ENCODE measurements at places on chromosomes 12 and 14.

DNA sequence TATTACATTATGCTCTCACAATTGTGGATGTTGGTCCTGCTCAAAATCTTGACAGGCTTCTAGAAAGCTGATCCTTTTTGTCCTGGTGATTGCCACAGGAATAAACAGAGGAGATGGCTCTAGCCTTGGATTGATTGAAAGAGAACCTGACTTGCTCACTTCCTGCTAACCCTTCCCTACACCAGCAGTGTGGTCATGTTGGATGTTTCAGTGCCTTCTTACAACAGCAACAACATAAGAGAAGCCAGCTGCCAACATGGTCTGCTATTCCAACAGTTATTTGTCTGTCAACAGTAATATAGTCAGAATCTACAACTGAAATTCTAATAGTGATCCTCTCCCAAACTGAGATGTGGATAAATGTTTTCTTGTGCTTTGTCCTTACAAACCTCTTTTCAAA lies 311.6 kb upstream of the DIO2 start:
- no peak for DNase-seq

GRCh38 chr14:89166633-89167032 lies 250.4 kb downstream of the FOXN3 start:
- no peak for DNase-seq

DNA sequence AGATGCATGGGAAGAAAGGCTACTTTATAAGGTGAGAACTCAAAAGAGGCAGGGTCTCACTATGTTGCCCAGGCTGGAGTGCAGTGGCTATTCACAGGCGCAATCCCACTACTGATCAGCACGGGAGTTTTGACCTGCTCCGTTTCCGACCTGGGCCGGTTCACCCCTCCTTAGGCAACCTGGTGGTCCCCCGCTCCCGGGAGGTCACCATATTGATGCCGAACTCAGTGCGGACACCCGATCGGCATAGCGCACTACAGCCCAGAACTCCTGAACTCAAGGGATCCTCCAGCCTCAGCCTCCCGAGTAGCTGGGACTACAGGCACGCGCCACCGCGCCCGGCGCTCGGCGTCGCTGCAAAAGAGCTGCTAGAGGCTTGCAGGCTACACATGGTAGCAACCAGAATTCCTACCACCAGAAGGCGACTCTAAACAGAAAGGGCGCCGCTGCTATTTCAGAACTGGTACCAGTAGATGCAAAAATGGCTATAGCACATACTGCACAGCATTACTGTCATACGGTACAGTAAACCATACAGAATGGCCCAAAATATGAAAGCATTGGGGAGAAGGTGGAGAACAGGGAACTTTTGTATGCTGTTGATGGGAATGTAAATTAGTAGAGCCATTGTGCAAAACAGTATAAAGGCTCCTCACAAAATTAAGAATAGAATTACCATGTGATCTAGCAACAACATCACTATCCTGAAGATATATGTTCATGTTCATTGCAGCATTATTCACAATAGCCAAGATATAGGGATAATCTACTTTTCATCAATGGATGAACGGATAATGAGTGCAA lies 1.2 kb upstream of the NEMF start:
- DNase-seq, result peak; percentile 61

- no peak for DNase-seq
Observed at GRCh38 chr12:40063414-40063813, 42.5 kb downstream of the SLC2A13 start.

- peak; percentile 64 for DNase-seq
Observed at GRCh38 chr12:89352492-89353187, at the start of gene DUSP6. Gene DUSP6, minus strand, starts transcription at chr12:89352501. Its CDS starts 462 bp downstream, at chr12:89352039.

GRCh38 chr12:105047308-105047707 lies 37.0 kb downstream of the ALDH1L2 start:
- DNase-seq, result no peak

DNA sequence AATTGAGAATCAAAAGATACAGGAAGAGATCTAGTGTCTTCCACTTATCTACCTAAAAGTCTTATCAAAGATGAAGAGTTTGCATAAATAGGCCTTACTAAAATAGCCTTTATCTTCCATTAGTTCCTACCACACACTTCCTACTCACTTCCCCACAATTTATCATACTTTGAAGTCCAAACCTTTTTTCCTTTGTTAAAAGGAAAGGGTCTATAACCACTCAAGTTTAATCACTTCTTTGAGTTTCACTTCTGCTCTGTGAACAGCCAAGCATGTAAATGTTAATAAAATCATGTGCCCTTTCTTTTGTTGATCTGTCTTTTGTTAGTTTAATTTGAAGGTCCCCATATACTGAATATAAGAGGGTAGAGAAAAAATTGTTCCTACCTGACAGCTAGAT lies 114.5 kb downstream of the PHLDA1 start:
- no peak for DNase-seq

- DNase-seq, result no peak
Observed at GRCh38 chr12:106629797-106630659, 47.2 kb downstream of the RFX4 start.

GRCh38 chr14:91244501-91244901 lies at the start of gene GPR68:
Gene GPR68, minus strand, starts transcription at chr14:91244704. Its CDS starts 9,654 bp downstream, at chr14:91235050.
- DNase-seq, result peak; percentile 64

DNA sequence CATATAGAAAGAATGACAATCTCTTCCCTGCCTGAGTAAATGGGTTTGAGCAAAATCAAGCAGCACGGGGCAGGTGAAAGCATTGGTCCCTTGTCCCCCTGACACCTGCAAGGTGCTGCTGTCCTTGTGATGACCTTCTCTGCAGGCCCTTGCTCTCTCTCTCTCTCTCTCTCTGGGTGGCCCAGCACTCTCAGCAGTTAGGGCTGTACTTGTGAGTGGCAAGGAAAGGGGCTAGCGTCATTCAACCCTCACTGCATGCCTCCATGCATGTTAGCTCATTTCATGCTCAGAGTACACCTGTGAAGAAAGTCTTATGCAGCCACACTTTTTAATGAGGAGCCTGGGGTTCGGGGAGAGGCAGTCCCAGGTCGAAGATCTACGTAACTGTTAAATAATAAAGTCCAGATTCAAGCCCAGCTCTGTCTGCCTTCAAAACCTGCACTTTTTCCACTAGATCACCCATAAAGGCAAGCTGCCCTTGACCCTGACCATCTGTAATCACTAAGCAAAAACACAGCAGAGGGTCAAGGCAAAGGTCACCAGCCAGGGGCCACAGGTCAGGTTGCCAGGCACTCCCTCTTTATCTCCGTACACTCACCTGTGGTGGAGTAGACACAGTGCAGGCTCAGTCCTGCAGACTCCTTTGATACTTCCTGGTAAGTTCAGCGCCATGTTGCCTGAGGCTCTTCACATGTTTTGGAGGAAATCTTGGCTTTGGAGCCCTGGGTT lies 44.9 kb upstream of the CLMN start:
- DNase-seq, result no peak

DNA sequence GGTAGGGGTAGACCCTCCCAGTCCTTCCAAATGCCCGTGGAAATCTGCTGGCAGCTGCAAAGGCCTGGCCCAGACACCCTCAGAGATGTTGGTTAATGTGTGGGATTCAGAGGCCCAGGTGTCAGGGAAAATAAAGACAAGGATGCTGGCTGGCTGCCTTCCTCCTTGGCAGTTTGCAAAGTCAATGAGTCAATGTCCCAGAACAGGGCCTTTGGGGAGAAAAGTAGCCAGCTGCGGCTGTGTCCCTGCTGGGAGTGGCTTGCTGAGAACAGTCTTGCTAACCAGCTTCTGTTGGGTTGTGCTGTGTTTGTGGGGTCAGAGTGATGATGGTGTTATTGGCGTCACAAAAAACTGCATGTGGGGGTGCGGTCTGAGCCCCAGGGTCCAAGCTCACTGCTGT lies 29.2 kb downstream of the GLRX5 start:
- DNase-seq, result no peak

GRCh38 chr12:112590281-112590680 lies 171.5 kb downstream of the PTPN11 start:
- DNase-seq, result no peak

GRCh38 chr14:22606380-22606779 lies 8.3 kb downstream of the ABHD4 start:
- no peak for DNase-seq

DNA sequence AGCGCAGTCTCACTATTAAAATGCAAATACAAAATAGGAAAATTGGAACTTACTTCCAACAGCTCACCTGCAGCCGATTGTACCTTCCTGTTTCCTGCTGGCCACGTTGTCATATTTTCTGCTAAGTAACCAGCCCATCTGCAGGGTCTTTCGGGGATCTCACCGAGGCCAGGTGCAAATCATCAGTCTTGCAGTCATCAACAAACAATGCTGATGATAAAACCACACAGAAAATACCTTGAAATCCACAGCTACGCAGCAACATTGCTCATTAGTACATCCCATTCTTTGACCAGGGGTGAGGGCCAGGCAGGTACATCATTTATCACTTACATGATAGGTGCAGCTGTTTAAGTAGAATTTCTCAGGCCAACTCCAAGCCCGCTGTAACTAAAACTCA lies 406.9 kb downstream of the TMEM121 start:
- no peak for DNase-seq

DNA sequence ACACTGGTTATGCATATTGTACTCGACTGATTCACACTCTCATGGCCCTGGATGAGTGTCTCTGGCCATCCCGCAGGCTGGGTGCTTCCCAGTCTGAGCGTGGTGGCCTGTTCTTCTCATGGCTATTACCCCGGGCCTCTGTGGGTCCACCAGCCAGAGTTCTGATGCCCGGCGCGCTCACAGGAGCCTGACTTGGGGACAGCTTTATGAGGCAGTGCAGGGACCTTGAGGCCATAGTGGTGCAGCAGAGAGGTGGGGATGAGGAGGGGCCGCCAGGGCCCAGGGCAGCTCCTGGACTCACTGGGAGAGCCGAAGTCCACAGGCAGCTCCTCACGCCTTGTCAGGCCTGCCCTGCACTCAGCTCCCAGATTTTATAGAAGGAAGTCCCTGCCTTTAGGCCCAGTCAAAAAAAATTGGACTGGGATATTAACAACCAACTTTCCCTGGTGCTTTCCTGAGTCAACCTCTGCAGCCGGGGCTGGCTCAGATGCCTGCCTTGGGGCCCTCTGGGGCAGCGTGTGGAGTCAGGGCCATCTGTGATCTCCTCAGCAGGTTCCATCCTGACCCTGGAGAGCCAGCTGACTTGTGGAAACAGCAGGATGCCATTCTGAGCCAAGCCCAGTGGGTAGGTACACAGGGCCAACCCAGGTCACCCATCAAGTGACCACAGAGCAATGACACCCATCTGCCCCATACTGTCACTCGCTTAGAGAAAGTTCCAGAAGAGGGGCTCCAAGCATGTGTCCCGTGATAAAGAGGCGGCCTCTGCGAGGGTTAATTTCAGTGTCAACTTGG lies 89.4 kb upstream of the DIO3 start:
- no peak for DNase-seq

DNA sequence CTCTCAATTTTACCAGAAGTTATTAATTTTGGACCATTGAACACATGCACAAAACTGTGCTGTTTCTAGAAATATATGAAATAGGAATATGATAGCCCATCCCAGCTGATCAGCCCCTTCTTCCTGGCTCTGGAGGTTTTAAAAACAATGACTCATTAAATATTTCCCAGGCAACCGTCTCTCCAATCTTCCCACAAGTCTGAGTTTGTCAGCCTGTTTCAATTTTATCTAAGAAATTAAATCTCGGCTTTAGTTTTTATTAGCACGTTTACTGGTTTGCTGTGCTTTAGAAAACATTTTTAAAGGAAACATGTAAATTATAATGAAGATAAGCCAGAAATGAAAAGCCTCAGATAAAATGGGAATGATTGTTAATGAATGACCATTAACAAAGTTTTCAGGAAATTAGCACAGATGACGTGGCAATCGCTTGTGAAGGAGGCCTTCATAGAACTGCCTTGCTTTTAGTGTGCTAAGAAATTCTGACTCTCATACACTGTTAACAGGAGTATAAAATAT lies 89.3 kb upstream of the RAP1B start:
- DNase-seq, result no peak

DNA sequence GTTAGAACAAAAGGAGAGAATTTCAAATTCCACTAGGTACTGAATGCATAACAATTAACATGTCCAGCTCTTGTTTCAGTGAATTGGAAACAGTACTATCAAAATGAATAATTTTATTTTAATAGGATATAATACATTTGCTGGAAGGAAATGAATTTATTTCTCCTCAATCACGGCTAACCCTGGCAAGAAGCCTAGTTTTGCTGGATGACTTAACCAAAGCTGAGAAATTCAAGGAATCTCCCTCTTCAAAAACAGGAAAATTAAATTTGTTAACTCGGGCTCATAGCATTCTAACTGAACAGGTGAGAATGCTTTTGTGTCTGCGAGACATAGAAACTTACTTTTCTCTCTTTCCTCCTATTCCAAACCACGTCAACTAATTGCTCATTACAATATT lies 163.5 kb upstream of the NEDD1 start:
- no peak for DNase-seq

- DNase-seq, result no peak
Observed at GRCh38 chr12:15788233-15789219, 662 bp downstream of the EPS8 start.

DNA sequence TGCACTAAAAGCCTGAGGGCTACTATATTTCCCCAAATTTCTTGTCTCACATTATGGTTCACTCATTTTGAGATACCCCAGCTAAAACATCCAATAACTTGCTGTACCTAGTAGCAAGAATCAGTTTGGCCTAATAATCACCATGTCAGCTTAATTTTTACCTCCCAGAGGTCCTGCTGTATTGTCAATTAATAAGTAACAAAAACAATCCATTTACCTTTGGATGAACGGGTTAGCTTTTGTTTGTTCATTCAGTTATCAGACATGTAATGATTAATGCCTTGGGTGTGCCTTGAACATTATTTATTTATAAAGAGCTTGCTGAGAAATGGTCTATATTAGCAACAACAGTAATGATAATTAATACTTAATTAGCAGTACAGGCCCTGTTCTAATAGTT lies 57.0 kb downstream of the MON2 start:
- no peak for DNase-seq

- DNase-seq, result no peak
Observed at GRCh38 chr12:47082283-47082682, 2.5 kb upstream of the AMIGO2 start.

- DNase-seq, result no peak
Observed at GRCh38 chr12:30047516-30048254, 263.9 kb upstream of the TMTC1 start.

DNA sequence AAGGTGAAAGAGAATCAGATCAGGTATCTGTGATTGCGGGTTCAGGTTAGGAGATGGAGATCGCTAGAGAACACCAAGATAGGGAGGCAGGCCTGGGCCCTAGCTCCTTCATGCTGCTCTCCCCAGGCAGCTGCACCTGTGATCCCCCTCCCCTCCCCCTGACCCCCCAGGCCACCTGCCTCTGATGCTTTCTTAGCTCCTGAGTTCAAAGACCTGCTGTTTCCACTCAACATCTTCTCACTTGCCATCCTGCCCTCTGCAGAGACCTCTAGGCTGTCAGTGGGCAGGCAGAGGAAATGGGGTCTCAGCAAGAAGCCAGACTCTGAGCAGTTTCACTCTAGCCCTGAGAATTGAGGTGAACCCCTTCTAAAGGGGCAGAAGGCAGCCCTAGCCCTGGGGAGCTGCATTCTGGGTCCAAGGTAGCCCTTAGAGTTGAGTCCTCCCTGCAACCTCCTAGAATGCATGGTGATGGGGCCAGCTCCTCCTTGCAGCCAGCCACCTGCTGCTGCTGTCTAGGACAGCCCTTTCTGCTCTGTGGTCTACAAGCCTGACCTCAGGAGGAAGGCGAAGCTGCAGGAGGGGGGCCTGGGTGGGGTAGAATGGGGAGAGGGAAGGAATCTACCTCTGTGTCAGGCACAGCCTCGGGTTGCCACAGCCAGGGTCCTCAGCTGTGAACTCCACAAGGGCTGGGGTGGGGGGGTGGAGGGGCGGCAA lies 6.4 kb upstream of the SLC48A1 start:
- no peak for DNase-seq
